ENCODE measurements at places on chromosomes 7 and 10.

DNA sequence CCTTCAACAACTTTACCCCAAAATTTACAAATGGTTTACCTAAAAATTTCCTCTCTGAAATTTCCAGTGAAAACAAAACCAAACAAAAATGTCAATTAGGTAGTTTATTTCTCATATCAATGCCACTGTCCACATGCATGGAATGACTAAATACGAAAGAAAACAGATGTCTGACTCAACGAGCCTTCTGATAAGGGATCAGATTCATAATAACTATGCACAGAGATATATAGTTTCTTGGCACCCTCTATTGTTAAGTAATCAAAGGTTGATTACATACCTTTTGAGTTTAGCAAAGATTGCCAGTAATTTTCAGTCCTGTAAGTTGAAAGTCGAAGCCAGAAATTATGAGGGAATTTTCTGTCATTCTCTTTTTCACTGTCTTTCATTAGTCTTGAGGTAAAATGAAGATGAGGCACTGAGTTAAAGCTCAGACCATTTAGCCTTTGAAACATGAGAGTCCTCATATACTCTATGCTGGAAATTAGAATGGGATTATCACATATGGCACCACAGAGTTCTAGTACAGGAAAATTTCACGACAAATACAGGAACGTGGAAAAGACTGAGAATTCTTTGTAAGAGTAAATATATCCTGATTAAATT, 519.1 kb upstream of the ANKRD30A start:
- no peak for DNase-seq

GRCh38 chr7:30556840-30557239, 37.8 kb upstream of the GARS1 start:
- DNase-seq = no peak

DNA sequence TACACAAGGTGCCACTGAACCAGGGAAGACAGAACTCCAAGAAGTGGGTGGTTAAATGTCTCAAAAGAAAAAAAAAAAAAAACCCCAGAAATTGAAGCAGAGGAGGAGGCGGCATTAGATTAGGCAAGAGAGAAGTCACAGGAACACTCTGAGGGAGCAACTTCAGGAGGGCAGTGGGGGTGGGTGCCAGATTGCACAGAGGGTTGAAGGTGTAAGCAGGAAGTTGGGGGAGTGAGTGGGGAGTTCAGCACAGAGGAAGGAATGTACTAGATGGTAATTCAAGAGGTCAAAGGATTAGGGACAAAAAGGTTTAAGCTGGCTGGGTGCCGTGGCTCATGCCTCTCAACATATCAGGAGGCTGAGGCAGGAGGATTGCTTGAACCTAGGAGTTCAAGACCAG, 110.0 kb upstream of the PDLIM1 start:
- DNase-seq = no peak

- no peak for DNase-seq
Measured at GRCh38 chr10:105986912-105987635, 1177.4 kb downstream of the SORCS1 start.

Measured in activated CD4-positive, alpha-beta T cell treated with anti-CD3 and anti-CD28 coated beads, Interleukin-2, amount 50 U/mL, for 1 hour (primary cell).